ENCODE measurements at places on chromosomes 1 and 21. TPM values are rescaled to one million over a fixed set of nuclear protein-coding genes. Genes with fewer than 3 reads are reported as not detected.

DNA sequence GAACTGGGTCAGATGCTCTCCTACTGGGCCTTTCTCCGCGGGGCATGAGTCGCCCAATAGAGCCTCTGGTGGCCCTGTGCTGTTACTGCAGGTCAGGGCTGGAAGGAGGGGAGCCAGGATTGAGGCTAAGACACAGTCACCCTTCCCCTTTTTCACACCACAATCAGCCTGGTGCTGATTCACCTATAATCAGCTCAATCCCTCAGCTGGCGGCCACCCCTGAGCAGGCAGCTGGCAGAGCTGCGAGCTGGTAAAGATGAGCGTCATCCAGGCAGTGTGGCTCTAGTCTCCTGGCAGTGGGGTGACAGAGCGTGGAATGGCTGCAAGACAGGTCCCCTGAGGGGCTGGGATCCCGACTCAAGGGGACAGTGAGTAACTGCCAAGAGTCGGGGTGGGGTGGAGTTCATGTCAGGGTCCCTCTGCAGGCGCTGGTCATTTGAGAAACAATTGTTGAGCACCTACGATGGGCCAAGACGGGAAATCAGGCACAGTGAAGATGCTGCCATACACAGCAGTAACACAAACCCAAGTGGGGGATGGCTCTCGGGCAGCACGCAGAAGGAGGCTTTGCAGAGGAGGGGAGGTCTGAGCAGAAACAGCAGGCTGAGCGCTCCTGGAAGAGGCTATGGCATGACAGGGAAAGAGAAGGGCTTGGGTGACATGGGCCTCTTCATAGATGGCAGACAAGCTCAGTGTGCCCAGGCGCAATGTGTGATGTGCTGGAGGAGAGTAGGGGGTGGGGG, 21.8 kb downstream of the ATF3 start:
- peak; percentile 90 for DNase-seq

Gene HPDL
- 60.7 TPM for total RNA-seq

- DNase-seq, result no peak
Observed at GRCh38 chr1:99850459-99851291, 514 bp downstream of the AGL start.

- peak; percentile 74 for DNase-seq
Observed at GRCh38 chr1:199113265-199113869, 474.5 kb downstream of the PTPRC start.

- peak; percentile 78 for DNase-seq
Observed at GRCh38 chr1:193104502-193104906, 710 bp downstream of the GLRX2 start.

Gene MROH9
- total RNA-seq, result not detected

- DNase-seq, result no peak
Observed at GRCh38 chr21:26977746-26978145, 10.9 kb upstream of the ADAMTS5 start.

Measured in GM23338 (cell line).